ENCODE measurements at places on chromosomes 11 and 22. TPM values are rescaled to one million over a fixed set of nuclear protein-coding genes. Genes with fewer than 3 reads are reported as not detected.

DNA sequence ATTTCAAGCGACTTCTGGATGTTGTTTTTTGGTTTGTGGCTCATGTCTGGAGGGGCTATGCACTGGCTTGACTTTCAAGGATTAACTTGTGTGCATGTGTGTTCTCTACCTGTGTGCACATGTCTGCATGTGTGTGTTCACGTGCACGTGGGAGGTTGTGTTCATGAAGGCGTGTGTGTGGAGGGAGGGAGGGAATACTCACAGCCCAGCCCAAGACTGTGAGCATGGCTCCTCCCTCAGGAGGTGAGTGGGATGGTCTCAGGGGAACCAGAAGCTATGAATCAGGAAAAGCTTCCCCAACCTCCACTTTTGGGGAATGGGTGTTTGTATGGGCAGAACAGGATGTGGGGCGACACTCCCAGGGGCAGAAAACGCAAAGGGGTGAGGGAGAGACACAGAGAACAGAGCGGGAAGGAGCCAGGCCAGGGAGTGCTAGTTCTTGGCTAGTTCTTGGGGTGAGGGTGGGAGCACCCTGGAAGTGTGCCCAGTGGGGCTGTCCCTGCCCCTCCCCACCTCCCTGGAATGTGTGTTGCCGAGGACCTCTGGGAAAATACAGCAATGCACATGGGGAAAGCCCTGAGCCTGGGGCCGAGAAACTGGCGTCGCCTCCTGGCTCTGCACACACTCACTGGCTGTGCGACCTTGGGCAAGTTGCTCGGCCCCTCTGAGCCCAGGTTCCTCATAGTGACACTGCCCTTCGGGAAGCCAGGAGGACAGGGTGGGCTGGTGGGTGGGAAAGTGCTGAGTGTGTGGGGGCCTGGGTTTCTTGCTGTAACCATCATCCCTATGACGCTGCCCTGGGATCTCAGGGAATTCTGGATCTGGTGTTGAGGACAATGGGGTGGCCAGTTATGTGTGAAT is 16.9 kb upstream of the ALX4 start:
- H3K36me3 ChIP-seq = no peaks in the 10 kb centered on the region
- no peak overlapping the region for H3K4me3 ChIP-seq
- no peaks in the 10 kb centered on the region for H3K27me3 ChIP-seq
- no peak overlapping the region for H3K27ac ChIP-seq
- H3K4me1 ChIP-seq = peaks cover 15% of the 10 kb centered on the region

- H3K4me3 ChIP-seq = no peak overlapping the region
- H3K27ac ChIP-seq = no peak overlapping the region
- no peaks in the 10 kb centered on the region for H3K27me3 ChIP-seq
- H3K4me1 ChIP-seq = peaks cover 26% of the 10 kb centered on the region
Measured at GRCh38 chr22:23524226-23524625, 55.9 kb downstream of the IGLL1 start.

The OR5A1 gene
- not detected for total RNA-seq

The DBX1 gene
- total RNA-seq = not detected

The MMP12 gene
- total RNA-seq = 0.05 TPM

DNA sequence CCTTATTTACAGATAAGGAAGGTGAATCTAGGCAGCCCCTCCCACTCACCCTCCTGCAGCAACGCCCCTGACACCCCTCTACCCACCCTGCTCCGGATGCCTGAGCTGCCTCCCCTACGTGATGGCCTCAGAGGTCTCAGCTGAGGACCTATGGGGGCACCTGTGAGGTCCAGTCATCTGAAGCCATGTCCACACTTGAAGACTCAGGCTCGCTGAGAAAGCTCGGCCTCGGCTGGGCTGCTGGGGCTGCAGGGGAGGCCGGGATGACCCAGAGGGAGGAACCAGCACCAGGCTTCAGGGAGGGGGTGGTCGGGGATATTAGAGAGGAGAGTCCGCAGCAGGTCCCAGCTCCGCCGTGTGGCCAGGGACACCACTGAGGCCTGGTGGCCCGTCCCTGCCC is 92.8 kb downstream of the BRD1 start:
- peaks cover 9% of the 10 kb centered on the region for H3K27me3 ChIP-seq
- H3K36me3 ChIP-seq = no peaks in the 10 kb centered on the region
- no peak overlapping the region for H3K4me3 ChIP-seq
- no peaks in the 10 kb centered on the region for H3K4me1 ChIP-seq

GRCh38 chr22:42444077-42444904 is 12.1 kb upstream of the NFAM1 start:
- DNase-seq = peak; percentile 69
- H3K36me3 ChIP-seq = no peaks in the 10 kb centered on the region
- peaks cover 18% of the 10 kb centered on the region for H3K4me1 ChIP-seq
- H3K4me3 ChIP-seq = peak overlapping the region; percentile 10

DNA sequence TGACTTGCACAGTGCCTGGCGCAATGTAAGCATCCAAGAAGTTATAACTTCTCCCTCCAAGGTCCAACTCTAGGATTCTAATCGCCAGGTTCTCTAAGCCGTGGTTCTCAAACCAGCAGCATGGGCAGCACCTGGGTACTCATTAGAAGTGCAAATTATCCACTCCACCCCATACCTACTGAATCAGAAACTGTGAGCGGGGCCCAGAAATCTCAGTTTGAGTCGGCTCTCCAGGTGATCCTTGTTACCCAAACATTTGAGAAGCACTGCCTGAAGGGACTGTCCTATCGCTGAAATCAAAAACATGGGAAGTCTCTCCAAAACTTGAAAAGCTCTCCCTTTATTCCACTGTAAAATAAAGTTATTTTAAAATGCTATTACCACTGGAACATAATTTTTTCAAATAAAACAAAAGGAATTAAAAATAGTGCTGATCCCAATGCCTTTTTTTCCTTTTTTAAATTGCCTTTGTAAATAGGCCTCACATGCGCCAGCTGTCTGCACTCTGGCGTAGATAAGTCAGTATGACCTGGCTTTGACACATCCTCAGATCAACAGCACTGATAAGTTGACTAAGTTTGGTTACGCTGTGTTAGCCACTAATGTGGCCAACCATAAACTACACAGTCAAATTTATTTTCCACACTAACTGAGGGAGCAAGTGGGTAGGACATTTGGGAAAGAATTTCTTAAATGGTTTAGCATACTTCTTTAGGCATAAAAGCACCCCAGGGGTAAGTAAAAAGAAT is 8.4 kb upstream of the CTR9 start:
- H3K27me3 ChIP-seq = no peaks in the 10 kb centered on the region
- no peaks in the 10 kb centered on the region for H3K36me3 ChIP-seq
- no peak for DNase-seq
- H3K4me1 ChIP-seq = no peaks in the 10 kb centered on the region
- no peak overlapping the region for H3K27ac ChIP-seq

DNA sequence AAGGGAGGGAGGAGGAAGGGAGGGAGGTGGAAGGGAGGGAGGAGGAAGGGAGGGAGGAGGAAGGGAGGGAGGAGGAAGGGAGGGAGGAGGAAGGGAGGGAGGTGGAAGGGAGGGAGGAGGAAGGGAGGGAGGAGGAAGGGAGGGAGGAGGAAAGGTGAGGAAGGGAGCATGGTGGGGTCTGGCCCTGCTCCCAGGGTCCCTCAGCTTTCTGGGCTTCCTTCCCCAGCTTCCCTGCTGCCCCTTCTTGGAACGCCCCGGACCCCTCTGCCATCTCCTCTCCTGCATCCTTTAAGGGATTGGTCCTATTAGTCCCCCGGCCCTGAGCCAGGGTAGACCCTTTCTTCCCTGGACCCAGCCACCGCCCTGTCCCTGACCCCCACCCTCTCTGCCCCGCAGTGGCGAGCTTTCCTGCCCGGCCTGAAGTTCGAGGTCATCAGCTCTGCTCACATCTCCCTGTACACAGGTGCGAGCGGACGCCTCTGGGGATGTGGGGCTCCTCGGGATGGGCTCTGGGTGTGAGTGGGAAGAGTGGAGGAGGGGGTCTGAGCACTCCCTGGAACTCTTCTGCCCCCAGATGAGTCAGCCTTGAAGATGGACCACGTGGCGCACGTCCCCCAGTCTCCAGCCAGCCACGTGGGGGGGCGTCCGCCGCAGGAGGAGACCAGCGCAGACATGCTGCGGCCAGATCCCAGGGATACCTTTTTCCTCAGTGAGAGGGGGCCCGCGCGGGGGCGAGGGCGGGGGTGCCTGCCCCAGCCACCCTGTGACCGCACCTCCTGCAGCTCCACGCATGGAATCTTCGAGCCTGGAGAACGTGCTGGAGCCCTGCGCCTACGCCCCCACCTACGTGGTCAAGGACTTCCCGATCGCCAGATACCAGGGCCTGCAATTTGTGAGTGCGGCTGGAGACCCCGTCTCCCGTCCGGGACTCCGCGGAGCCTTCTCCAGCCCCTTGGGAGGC is 6.0 kb downstream of the B4GALNT4 start:
- no peak for DNase-seq
- H3K4me1 ChIP-seq = no peaks in the 10 kb centered on the region
- H3K36me3 ChIP-seq = no peaks in the 10 kb centered on the region
- H3K27ac ChIP-seq = no peak overlapping the region

- no peaks in the 10 kb centered on the region for H3K27me3 ChIP-seq
- no peak overlapping the region for H3K27ac ChIP-seq
- no peak for DNase-seq
- H3K36me3 ChIP-seq = peaks cover 67% of the 10 kb centered on the region
- no peak overlapping the region for H3K4me3 ChIP-seq
Measured at GRCh38 chr11:35735411-35735810, 72.8 kb downstream of the TRIM44 start.

DNA sequence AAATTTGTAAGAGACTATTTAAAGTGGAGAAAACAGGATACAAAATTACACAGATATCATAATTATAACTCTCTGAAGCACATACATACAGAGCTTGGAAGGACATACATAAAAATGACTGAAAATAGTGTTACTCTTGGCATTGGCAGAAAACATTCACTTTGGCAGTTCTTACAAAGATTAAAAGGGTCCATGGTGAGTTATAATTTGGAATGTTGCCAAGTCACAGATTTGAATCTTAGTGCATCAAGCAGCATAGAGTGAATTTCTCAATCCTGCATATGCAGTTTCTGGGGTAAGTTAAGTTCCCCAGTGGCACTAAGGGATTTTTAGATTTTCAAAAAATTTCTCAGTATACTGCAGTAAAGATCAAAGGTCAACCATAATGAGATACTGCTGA is 115.9 kb downstream of the CCDC81 start:
- H3K36me3 ChIP-seq = no peaks in the 10 kb centered on the region
- no peaks in the 10 kb centered on the region for H3K27me3 ChIP-seq
- H3K4me1 ChIP-seq = peaks cover 2% of the 10 kb centered on the region
- H3K4me3 ChIP-seq = no peak overlapping the region
- no peak overlapping the region for H3K27ac ChIP-seq

GRCh38 chr11:123062892-123063825 is 1.2 kb upstream of the HSPA8 start:
- H3K27ac ChIP-seq = peak overlapping the region; percentile 100
- no peaks in the 10 kb centered on the region for H3K27me3 ChIP-seq
- peak; percentile 42 for DNase-seq

The RIN1 gene
- 58.0 TPM for total RNA-seq

The OR6A2 gene
- not detected for total RNA-seq

GRCh38 chr11:126809514-126810289 is 190.9 kb downstream of the KIRREL3 start:
- H3K27me3 ChIP-seq = no peaks in the 10 kb centered on the region
- no peak overlapping the region for H3K27ac ChIP-seq
- no peaks in the 10 kb centered on the region for H3K4me1 ChIP-seq
- no peak for DNase-seq
- no peaks in the 10 kb centered on the region for H3K36me3 ChIP-seq

GRCh38 chr11:9759519-9760192 is 95.8 kb downstream of the SWAP70 start:
- H3K4me1 ChIP-seq = peaks cover 61% of the 10 kb centered on the region
- peak; percentile 93 for DNase-seq
- H3K4me3 ChIP-seq = no peak overlapping the region
- no peaks in the 10 kb centered on the region for H3K27me3 ChIP-seq
- peak overlapping the region; percentile 79 for H3K27ac ChIP-seq
- H3K36me3 ChIP-seq = no peaks in the 10 kb centered on the region

DNA sequence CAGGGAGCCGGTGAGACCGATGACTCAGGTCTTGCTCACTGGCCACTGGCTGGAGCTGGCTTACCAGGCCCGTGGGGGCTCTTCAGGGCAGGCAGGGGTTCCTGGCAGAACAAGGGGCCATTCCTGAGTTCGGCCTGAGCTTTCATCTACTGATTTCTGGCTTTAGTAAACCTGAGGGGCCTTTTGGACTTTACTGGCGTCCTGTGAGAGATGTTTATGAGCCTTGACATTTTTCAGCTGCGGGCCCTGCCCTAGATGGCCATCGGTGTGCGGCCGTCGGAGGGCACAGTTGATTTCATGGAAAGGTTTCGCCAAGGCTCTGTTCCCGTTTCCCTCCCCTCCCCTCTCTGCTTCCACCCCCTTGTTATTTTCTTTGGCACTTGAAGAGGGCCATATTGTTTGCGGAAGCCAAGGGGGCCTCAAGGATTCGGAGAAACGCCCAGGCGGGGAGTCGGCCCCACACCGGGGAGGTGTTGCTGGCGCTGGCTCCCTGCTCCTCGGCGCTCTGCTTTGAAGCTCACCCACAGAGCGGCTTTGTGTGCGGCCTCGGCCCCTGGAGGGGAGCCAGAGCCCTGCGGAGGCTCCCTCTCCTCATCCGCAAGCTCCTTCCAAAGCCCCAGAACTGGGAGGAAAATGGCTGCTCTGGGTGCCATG is 17.7 kb downstream of the ELF5 start:
- H3K4me3 ChIP-seq = no peak overlapping the region
- no peak for DNase-seq

- no peak overlapping the region for H3K4me3 ChIP-seq
- H3K27me3 ChIP-seq = no peaks in the 10 kb centered on the region
- DNase-seq = no peak
- peaks cover 17% of the 10 kb centered on the region for H3K4me1 ChIP-seq
- H3K27ac ChIP-seq = no peak overlapping the region
- H3K36me3 ChIP-seq = no peaks in the 10 kb centered on the region
Measured at GRCh38 chr11:34299284-34299972, 58.4 kb downstream of the ABTB2 start.

DNA sequence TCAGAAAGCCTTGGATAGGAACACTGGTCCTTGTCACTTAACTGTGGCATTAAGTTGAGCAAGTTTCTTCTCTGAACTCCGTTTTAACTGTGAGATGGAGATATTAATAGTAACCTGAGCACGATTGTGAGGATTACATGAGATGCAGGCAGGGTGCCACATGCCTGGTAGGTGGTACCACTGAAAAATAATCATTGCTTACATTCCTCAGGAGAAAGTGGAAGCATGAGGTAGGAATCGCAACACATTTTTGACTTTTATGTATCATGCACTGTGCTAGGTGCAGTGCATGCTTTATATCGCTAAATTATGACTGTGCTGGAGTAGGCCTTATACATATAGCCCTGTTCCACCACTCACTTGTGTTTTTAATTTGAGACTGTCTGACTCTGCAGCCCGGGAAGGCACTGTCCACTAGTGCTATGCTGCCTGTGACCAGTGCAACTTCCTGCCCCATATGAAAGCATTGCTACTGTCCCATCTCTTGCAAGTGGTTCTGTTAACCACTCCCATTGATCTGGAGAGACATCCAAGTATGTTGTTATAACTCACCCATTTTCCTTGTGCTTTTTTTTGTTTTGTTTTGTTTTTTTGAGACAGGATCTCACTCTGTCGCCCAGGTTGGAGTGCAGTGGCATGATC is 1.0 kb downstream of the UQCR10 start:
- DNase-seq = no peak
- no peak overlapping the region for H3K27ac ChIP-seq
- H3K4me1 ChIP-seq = peaks cover 17% of the 10 kb centered on the region
- peak overlapping the region; percentile 65 for H3K4me3 ChIP-seq
- peaks cover 37% of the 10 kb centered on the region for H3K36me3 ChIP-seq
